Kidney glomerular epithelial cell (primary cell): ENCODE measurements at places on chromosomes 2 and 18.

GRCh38 chr2:162177301-162177700, 25.3 kb upstream of the GCG start:
- no peak for DNase-seq

DNA sequence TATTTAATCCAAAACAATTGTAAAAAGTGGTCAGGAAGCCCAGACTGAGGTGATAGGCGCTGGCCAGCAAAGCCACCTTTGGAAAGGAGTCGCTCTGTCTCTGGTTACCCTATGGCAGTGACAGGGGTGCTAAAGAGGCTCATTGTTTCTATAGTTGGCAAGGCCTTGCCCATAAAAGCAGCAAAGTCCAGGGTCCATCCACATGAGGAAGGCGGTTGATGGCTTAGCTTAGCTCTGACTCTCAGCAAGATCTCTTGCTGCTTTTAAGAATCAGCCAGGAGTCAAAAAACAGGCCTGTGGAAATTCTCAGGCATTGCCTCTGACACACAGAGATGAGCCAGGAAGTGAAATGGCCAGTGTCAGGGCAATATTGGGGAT, 57.8 kb upstream of the CYP26B1 start:
- DNase-seq = no peak

DNA sequence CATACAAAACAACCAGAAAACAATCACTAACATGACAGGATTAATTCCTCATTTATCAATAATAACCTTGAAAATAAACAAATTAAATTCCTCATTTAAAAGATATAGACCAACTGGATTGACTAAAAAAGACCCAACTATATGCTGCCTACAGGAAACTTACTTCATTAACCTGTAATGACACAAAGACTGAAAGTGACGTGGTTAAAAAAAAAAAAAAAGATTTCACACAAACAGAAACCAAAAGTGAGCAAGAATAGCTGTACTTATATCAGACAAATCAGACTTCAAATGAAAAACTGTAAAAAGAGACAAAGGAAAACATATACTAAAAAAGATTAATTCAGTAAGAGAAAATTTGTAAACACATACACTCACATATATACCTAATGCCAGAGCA, 201.2 kb downstream of the CCDC178 start:
- DNase-seq = no peak

- DNase-seq = no peak
These were observed 106.4 kb downstream of the LOXHD1 start for GRCh38 chr18:46550609-46551008.

GRCh38 chr2:210768329-210768910, 212.0 kb downstream of the CPS1 start:
- DNase-seq = no peak

DNA sequence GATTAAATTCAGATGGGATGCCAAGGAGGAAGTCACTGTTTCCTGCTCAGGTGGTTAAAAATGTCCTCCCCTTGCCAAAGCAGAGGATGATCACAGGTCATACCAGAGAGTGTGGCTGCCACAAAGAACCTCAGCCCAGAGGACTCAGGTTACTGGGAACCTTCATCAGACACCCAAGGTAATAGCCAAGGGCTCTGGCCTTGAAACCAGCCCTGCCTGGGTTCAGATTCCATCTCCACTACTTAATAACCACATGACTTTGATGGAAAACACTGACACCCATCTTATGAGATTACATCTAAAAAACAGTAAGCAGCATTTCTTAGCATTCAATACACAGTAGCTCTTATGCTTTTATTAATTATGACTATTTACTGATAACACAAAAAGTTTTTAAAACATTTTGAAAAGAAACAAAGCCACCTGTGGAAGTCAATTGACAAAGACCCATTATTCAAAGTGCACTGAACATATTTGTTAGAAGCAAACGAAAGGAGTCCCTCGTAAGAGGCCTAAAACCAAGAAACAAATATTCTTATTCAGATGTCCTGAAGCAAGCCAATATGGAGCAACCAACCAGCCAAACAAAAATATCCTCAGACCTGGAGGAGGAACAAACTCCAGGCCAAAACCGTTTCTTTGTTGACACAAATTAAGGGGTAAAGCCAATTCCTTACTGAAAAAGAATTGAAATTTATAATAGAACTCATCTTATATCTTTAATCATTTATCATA, 241.5 kb downstream of the RNF152 start:
- DNase-seq = no peak

GRCh38 chr2:26527726-26528585, 50.0 kb upstream of the OTOF start:
- DNase-seq = no peak

DNA sequence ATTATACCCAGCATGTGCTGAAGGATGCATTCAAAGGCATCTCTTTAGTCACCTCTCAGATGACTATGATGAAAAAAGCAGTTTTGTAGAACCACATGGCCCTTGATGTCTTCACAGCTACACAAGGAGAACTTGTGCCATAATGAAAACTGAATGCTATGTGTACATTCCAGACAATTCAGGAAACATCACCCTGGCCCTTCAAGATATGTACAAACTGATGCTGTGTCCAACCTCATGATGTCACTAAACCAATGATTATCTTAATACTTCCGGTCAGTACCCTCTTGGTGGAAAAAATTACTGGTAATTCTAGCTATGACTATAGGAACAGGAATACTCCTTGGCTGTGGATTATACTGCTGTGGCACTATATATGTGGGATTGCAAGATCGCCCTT, 20.0 kb downstream of the DUSP11 start:
- no peak for DNase-seq

DNA sequence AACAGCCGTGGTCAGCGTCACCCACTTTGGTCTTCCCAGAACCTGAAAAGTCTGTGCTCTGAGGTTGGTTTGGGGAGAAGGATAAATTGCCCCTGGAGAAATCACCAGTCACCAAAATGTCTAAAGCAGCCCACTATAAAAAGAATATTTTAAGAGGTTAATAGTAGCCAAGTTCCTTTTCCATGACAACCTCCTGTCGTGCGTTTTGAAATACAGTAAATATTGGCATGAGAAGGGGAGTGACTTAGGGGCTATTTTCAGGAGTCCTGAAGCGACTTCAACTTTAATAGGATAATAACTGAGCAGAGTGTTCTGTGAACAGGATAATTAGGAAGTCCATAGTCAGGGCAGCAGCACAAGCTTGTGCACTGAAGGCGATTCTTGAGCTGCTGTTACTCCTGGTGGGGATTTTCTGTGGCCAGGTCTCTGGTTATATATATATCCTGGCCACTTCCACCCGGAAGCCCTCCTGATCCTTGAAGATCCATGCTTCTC, 49.3 kb downstream of the RNF144A start:
- DNase-seq = no peak

GRCh38 chr2:53202063-53202462, 565.5 kb upstream of the CHAC2 start:
- peak; percentile 89 for DNase-seq

DNA sequence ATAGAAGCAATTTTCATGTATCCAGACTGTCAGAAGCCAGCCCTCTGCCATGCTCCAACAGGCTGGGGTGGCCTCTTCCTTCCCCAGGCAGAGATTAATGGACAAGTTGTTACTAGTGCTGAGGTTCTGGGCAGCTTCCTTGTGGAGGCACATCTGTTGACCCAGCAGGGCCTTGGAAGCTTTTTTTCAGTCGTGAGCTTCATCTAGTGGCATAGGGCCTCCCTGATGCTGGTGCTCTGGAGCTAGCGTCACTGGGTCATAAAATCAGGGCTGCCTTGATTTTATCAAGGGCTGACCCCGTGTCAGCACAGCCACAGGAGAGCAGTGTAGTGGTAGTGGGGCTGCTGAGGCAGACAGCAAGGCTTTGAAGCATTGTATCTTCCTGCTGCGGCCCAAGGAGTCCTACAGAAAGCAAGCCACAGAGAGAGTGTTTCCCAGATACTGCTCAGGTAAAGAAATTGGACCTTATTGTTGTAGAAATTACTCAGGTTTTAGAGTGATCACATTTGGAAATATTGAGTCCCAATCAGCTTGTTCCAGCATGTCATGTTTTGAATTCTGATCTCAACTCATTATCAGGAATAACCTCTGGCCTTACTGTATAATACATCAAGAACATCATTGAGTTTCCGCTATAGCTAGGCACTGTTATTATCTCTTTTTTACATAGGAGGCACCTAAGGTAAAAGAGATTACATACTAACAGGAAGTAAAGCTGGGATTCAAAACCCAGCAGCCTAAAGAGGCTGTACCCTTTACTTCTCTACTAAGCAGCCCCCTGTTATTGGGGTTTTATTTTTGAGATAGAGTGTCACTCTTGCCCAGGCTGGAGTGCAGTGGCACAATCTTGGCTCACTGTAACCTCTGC, 92.3 kb upstream of the ALPP start:
- DNase-seq = no peak

GRCh38 chr2:160267022-160267421, 67.0 kb upstream of the ITGB6 start:
- no peak for DNase-seq

DNA sequence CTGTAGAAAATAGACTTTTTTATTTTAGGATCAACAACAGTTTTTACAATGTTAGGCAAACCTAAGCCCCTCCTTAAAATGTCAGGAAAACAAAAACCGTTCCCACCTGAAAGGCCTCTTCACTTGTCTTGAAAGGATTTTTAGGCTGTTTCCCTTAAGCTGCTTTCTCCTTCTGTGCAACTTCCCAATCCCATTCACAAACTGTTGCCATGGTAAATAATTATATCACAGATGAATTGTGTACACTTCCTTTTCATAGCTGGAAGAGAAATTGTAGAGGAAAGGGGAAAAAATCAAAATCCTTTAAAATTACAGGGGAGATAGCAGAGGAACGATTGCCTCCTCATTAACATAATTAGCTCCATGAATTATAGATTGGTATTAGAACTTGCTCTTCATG, 1488.0 kb upstream of the CELF4 start:
- DNase-seq = no peak

DNA sequence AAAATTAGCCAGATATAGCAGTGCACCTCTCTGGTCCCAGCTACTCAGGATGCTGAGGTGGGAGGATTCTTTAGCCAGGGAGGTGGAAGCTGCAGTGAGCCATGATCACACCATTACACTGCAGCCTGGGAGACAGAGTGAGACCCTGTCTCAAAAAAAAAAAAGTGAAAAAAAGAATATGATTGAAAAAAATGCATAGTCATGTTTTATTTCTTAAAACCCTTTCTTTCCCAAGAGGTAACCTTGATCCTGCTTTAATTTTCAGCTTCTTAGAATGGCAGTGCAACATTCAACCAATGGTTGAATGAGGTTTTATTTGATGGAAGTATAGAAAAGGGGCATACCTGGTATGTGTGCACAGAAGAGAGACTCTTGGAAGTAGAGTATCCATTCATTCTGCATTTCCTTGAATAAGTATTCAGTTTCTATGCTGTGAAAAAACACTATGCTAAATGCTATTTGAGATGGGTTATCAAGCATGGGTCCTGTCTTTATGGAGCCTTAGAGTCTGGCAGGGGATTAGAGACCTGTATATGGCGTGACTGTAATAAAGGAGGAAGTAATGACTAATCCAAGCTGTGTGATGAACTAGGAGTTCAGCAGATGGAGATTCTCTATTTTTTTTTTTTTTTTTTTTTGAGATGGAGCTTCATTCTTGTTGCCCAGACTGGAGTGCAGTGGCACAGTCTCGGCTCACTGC, 146.3 kb downstream of the WDSUB1 start:
- no peak for DNase-seq

DNA sequence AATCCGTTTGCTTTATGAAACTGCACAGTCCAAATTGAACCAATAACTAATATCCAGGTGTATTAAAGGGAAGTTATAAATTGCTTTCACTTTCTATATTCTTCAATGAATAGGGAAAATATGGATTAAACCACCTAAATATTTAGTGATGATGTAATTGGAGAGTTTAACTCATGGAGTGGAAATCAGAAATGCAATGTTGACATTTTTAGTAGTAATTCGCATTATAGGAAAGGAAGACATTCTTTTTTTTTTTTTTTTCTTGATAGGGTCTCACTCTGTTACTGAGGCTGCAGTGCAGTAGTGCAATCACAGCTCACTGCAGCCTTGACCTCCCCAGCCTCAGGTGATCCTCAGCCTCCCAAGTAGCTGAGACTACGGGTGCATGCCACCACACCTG, 321.9 kb downstream of the RNF144A start:
- no peak for DNase-seq

GRCh38 chr2:164661349-164661748, 40.1 kb upstream of the GRB14 start:
- peak; percentile 27 for DNase-seq

- DNase-seq = peak; percentile 15
These were observed 155.0 kb downstream of the ARHGAP15 start for GRCh38 chr2:143284087-143284675.

DNA sequence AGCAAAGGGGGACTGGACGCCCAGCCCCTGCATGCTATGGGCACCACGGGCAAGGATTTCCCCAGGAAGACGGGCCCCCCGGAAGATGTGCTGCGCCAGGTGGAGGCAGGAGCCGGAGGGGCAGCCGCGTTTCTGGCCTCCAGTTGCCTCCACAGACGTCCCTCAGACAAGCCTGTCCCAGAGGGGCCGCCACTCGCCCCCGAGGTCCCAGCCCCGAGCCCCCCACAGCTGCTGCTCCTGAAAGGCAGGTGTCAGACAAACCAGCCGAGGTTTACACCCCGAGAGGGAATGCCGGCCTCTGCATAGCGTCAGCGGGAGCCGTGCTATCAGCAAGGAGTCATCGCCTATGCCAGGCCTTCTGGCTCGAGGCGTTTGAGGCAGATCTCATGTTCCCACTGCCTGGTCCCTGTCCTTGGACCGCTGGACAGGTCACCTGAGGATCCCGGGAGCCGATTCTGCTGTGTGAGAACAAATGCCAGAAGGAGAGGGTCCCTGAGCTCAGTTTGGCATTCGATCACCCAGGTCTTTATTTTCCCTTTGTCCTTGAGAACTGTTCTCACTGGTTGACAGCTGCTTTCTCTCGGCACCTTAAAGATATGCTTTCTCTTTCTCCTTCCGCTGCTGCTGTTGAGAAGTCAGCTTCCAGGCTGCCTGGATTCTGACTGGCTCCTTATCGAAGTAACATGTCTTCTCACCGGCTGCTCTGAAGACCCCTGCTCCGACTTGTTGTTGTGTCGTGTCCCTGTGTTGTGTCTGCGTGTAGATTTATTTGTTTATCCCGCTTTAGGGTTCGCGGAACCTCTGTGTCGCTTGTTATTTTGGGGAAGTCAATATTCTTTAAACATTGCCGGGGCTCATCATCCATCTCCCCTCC, 20.6 kb downstream of the CROCC2 start:
- no peak for DNase-seq

- DNase-seq = peak; percentile 91
These were observed 156.8 kb downstream of the PAX3 start for GRCh38 chr2:222142027-222142426.

DNA sequence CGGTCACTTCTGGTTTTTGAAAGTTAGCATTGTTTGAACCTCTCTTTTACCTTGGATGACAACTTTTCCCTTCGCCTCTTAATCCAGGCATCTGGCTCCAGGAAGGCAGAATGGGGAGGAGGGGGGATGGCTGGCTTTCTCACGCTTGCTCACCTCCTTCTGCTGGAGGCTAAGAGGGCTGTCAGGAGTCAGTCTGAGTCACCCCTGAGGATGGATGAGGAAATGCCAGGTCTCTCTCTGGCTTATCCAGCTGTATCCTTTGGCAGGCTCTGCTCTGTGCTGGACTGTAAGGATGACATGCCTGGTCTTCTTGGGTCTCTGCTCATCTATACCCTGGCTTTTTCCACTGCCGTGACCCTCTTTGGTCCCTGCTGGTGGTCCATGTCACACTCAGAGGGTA, 142.9 kb upstream of the GYPC start:
- DNase-seq = peak; percentile 50

- no peak for DNase-seq
These were observed 6.9 kb downstream of the ABCG5 start for GRCh38 chr2:43831543-43832294.

GRCh38 chr2:10410001-10410822, 37.9 kb downstream of the ODC1 start:
- peak; percentile 28 for DNase-seq
